ENCODE measurements at places on chromosomes 2 and 18.

DNA sequence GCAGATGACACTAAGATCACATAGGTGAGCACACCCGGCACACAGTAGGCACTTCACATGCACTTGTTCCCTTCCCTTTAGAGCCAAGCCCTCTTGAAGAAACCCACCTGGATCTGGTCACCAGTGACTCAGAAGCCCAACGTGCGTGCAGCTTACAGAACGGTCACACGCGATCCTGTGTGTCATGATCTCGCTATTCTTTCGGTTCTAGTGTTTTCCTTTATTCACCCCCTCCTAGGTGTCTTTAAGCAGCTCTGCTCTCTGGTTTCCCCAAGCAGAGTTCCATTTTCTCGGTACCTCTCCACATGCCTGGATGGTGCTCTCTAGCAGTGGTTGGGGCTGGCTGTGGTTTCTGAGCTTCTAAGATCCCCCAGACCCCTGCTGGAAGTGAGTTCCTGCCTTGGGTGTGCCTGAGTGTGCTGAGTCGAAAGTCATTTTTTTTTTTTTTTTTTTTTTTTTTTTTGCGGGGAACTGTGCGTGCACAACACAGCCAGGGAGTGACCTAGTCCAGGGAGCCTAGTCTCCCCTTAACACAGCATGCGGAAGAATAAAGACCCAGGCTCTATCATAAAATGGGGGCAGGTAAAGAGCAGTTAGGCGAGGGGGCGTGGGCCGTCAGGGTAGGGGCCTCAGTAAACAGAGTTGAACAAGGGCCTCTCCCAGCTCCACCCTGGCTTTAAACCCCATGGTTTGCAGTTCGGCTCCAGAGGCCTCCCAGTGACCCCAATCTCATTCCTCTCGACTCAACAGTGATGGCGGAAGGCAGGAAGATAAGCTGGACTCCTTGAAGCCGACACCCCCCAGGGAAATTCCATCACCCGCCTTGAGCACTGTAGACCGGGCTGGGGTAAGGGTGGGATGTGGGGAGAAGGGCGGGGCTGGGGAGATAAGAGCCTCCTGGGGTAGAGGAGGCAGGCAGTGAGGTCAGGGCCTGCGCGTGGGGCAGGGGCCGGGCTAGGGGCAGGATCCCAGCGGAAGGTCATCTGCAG is 29.8 kb upstream of the DNMT3A start:
- DNase-seq = no peak

DNA sequence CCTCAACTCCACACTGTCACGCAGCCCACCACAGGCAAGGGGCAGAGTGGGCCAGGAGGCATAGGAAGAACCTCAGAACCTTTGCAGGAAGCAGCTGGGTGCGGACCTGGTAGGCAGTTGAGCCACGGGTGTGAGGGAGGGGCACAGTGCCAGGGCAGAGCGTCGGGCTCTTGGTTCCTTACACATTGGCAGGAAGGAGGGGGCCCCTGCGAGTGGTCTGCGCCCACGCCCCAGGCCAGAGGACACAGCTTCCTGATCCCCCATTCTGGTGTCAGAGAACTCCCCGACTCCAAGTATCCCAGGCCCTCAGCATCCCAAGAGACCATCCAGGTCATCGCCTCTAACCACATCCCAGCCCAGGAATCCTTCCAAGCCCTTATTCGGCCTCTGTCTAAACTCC is 61.5 kb downstream of the TNS1 start:
- DNase-seq = no peak

DNA sequence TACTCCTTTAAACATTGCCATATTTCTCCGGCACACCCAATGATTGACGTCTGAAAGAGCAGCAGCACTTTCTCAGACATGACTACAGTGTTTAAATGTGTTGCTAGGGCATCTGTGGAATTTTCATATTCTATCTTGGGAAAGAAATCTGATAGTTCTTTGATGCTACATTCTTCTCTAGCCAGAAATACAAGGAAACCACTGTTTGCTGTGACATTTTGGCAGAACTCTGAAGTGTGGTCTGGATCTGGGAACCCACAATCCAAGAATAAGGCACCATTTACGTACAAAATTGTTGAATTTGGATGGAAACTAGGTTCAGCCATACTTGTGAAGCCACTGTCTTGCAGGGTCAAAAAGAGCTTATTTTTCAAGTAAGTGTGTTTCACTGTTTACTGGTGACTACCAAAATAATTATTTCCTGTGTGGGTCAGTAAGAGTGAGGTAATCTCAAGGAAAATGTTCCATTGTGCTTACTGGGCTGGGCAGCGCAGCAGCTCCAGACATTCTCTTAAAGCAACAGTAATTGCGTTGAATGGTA is 21.3 kb upstream of the CD28 start:
- DNase-seq = no peak

- DNase-seq = no peak
Measured at GRCh38 chr2:158969162-158969714, 798 bp downstream of the TANC1 start.

GRCh38 chr18:35267161-35267651 is 22.8 kb downstream of the ZSCAN30 start:
- DNase-seq = peak; percentile 59

DNA sequence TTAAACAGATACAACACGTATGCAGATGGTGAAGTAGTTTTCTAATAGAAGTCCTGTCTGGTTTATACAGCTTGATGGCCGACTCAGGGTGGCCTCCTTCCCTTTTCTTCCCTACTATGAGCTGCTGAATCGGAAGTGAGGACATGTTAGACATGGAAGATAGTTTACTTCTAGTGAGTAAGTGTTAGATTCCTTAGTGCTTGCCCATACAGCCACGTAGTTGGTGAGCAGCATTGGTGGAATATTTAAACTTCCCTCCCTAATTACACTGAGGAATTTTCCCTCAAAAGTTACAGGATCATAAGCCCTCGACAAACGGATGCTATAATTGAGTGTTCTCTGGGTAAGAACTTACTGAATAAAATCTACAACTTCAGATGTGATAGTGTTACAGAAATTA is 52.1 kb downstream of the RHBDD1 start:
- DNase-seq = no peak

- DNase-seq = no peak
Measured at GRCh38 chr2:28420722-28421121, 28.1 kb downstream of the FOSL2 start.

- no peak for DNase-seq
Measured at GRCh38 chr18:23943903-23944624, 70.5 kb upstream of the TTC39C start.

DNA sequence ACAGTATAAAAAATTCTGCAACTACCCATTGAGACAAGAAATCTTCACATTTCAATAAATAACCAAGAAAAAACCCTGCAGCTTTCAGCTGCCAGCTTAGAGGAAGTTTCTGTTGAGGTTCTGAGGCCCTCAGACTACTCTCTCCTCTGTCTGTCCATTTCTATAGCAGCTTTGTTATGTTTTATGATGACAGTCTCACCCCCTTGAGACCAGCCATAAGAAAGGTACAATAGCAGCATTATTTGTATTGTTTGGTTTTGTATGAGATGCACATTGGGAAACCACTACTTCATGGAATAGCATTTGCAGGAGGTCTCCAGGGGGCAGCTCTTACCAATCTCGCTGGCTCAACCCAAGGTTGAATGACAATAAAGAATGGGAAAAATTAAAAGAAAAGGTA is 334.6 kb upstream of the VRK2 start:
- no peak for DNase-seq

DNA sequence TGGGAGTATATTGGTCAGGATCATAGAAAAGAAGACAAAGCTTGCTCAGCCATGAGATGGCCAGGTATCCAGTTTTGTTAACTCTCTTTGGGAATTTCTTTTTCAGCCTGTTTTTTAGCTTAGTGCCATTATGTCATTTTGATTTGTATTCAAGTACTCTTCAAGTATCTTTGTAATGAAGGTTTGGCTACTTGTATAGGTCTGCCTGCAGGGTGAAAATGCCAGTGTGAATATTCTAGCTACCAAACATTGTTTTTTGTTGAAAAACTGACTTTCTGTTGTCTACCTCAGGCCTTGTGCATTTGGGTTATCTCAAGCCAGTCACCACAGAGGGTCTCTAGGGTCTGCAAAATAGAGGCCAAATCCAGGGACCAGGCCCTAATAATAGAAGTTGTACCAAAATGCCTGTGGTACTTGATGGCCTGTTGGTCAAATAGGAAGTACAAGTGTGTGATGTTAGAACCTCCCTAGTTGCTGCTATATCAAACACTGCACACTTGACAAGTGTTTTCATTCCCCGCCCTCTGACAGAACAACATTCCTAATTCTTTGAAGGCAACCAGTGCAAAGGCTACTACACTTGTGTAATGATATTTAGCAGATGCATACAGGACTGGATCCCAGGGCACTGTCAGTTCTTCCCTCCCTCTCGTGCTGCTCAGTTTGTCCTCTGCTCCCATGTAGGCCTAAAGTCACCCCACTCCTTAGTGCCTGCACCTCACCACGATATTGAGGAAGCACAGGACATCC is 36.4 kb downstream of the RNMT start:
- no peak for DNase-seq

GRCh38 chr2:33559328-33559727 is 39.8 kb downstream of the FAM98A start:
- no peak for DNase-seq

DNA sequence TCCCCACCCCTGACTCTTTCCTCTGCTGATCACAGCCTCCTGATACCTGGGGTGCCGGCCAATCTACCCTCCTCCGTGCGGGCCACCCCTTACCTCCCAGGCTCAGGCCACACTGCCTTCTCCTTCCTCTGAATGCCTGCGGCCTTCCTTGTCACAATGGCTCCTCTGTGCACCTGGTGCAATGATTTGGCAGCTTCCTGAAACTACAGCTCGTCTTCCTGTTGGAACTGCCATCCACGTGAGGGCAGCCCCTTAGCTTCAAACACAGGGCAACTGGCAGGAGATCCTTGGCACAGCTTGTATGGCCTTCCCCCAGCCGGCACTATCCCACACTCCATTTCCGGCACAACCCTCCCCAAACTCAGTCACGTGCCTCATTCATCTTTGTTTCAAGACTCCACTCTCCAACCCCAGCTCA is 69.0 kb downstream of the STPG4 start:
- DNase-seq = no peak

GRCh38 chr18:75090336-75090735 is 118.6 kb downstream of the PTGR3 start:
- no peak for DNase-seq

- no peak for DNase-seq
Measured at GRCh38 chr2:42830922-42831574, 38.7 kb upstream of the HAAO start.

DNA sequence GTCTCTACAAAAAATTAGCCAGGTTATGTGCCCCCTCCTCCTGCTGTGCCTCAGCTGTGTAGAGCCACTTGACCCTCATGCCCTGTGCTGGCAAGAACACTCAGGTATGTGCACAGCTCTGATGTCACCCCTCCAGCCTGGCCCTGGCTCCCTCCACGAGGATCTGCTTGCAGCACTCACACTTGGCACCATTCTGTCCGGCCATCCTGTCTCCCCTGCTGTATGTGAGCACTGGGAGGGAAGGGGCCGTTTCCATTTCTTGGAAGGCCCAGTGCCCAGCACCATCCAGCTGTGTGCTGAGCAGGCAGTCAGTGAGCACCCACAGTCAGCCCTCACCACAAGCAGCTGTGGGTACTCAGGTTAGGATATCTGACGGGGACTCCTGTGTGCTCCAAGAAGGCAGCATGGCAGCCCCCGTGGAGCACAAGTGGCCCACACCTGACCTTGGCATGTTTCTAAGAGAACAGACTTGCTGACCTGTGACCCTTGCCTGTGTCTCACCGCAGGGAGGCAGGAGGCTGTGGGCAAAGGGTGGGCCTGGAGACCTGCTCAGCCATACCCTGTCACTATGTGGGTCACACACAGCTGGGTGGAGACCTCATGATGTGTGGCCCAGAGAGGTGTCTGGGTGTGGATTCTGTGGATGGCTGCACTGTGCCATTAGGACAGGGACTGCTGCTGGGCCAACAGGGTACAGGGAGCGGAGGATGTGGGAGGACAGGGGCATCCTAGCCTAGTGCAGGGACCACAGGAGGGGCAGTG is 31.5 kb downstream of the USP34 start:
- DNase-seq = no peak

- DNase-seq = no peak
Measured at GRCh38 chr2:237892984-237893595, 33.7 kb downstream of the RAMP1 start.

- no peak for DNase-seq
Measured at GRCh38 chr2:240329778-240330177, 105.7 kb upstream of the GPC1 start.

- DNase-seq = no peak
Measured at GRCh38 chr2:21633911-21634310, 510.1 kb downstream of the TDRD15 start.

DNA sequence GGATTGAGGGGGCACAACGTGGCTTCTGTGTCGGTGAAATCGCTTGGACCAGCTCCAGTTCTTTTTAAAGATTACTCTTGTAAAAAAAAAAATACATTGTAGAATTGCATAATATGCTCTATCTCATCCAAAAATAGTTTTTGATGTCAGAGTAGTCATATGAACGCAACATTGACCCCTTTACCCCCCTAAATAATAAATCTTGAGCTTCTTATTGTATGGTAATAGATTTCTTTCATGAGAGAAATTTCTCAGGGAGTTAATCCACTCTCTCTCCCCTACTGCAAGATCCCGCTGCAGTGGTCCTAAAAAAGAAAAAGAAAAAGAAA is 50.2 kb upstream of the PAIP2B start:
- DNase-seq = no peak

DNA sequence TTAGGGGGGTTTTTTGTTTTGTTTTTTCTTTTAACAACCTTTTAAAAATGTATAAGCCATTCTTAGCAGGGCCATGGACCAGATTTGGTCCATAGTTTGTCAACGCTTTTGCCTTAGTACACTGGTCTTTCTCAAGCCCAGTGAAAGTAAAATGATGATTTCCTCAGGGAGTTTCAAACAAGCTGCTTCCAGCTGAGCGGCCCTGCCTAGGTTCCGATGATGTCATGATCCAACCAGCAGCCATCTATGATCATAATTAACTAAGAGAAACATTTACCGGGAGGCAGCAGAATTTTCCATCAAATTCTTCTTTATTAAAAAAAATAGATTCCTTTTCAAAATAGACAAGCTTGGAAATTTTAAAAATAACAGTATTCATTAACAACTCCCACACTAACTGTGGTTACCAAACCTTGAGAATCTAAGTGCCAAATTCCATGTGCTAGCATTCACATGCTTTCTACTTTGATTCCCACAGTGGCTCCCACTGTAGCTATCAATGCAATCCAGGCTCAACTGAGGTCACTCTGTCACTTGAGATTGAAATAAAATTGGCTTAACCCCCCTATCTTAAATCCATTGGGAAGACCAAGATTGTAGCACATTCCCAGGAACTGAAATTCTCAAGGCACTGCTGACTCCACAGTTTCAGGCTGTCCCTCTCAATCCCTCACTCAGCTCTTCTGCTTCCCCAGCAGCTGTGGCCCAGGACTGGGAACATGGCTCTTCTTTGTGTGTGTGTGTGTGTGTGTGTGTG is 148.9 kb downstream of the RNF152 start:
- no peak for DNase-seq

- no peak for DNase-seq
Measured at GRCh38 chr2:226773291-226773690, 26.3 kb downstream of the IRS1 start.

DNA sequence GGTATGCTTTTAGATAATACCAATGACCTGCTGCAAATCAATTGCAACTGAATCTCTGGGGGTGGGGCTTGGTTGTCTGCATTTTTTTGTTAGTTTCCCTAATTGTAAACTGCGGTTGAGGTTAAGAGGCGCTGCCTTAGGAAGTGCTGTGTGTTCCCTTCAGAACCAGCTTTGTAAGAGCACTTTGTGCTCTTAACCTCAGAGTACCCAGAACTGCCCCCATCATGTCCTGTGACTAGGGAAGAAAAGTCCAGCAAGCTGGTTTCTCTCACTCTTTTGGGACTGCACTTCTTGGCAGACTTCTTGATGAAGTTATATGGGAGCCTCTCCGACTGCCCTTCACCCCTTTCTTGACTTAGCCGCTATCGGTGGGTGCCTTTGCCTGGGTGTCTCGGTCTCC is 245.5 kb upstream of the CXCR4 start:
- DNase-seq = no peak
